ENCODE measurements at places on chromosomes 1 and 21.

- no peak for DNase-seq
Measured at GRCh38 chr1:224521904-224522734, 87.5 kb upstream of the WDR26 start.

GRCh38 chr1:210031473-210031872 lies 93.5 kb downstream of the SYT14 start:
- DNase-seq = no peak

DNA sequence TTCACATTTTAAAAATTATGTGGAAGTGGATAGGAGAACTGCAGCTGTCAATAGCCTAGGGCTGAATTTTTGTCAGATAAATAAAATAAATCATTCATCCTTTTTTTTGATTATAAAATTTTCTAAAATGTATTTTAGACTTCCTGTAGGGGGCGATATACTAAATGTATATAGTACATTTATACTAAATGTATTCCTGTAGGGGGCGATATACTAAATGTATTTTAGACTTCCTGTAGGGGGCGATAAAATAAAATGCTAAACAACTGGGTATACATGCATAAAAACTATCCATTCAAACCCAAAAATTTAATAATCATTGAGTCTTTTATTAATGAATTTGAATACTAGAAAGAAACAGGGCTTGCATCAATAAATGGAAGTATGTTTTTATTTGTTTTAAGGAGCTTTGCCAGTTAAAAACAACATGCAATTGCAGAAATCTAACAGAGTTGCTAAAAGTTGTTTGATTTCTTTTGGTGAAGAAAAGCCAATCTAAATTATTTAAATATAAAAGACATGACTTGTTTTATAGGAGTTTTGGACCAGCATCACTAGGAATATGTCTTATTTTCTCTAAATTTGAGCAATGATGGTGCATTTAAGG lies 31.4 kb downstream of the CLCA1 start:
- DNase-seq = no peak

- DNase-seq = peak; percentile 17
Measured at GRCh38 chr1:26318338-26319064, 743 bp downstream of the CD52 start.

GRCh38 chr1:117696561-117696960 lies 90.7 kb downstream of the TENT5C start:
- no peak for DNase-seq

GRCh38 chr21:37582590-37582989 lies 216.0 kb downstream of the DYRK1A start:
- no peak for DNase-seq

- DNase-seq = no peak
Measured at GRCh38 chr1:18942340-18942739, 14.1 kb downstream of the IFFO2 start.

DNA sequence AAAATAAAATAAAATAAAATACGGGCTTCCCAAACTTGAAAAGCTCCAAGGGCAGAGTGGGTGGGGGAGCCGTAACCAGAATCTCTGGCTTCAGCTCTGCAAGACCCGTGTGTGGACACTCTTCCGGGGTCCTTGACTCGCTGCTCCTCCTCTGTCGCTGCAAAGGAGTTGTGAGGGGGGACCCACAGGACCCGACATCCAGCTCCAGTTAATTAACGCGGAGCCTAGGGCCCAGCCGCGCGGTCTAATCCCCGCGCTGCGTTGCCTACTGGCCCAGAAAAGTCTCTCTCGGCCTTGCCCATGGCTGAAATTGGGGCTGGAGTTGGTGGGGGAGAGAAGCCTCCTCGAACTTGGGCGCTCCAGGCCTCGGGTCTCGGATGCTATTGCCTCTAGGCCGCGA lies 1.8 kb downstream of the LMX1A start:
- DNase-seq = no peak

GRCh38 chr1:41327383-41327999 lies 33.7 kb upstream of the FOXO6 start:
- no peak for DNase-seq

DNA sequence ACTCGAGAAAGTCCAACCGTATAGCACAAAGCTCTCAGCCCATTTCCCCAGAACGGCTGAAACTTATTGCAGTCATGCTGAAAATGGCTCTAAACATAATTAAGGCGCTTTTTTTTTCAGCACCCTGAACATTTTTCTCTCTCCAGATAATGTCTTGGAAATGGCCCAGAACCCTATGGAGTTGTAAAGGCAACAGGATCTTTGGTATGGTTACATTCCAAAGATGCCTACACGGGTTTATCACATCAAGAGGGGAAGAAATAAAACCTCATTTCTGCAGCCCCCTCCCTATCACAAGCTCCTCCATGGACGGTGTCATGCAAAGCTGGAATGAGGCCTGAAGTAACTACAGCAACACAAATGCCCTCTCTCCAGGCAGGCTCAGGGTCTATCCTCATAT lies 126.4 kb upstream of the GALNT2 start:
- DNase-seq = no peak

- DNase-seq = no peak
Measured at GRCh38 chr1:109197158-109198042, 16.3 kb upstream of the SARS1 start.

GRCh38 chr1:174134003-174134659 lies 25.2 kb upstream of the RABGAP1L start:
- no peak for DNase-seq

- no peak for DNase-seq
Measured at GRCh38 chr1:54462597-54463258, 56.5 kb upstream of the SSBP3 start.

- no peak for DNase-seq
Measured at GRCh38 chr1:51473331-51474115, 45.5 kb downstream of the EPS15 start.

DNA sequence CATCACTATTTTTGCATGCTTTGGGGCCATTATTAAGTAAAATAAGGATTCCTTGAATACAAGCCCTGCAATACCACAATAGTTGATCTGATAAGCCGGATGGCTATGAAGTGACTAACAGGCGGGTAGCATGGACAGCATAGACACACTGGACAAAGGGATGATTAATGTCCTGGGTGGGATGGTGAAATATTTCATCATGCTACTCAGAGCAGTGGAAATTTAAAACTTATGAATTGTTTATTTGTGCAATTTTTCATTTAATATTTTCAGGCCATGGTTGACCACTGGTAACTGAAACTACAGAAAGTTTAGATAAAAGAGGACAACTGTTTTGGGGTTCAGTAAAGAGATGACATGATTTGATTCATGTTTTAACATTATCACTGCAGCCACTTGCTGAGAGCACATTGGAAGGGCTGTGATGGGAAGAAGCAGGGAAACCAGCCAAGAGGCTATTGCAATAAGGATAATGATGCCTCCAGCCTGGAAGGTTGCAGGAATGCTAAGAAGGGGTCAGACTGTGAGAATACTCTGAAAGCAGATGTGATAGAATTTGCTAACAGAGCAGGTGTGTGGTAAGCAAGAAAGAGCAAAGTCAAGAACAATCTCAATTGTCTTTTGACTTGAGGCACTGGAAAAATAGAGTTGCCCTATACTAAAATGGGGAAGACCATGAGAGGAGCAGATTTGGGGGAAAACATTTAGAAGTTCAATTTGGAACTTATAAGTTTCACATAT lies 62.5 kb upstream of the TNFSF4 start:
- DNase-seq = no peak

GRCh38 chr1:158527190-158527815 lies 26.9 kb downstream of the OR6Y1 start:
- DNase-seq = no peak

GRCh38 chr1:151908228-151908691 lies 1.1 kb downstream of the THEM4 start:
- DNase-seq = no peak

- no peak for DNase-seq
Measured at GRCh38 chr1:187605736-187606135, 777.0 kb downstream of the PLA2G4A start.

DNA sequence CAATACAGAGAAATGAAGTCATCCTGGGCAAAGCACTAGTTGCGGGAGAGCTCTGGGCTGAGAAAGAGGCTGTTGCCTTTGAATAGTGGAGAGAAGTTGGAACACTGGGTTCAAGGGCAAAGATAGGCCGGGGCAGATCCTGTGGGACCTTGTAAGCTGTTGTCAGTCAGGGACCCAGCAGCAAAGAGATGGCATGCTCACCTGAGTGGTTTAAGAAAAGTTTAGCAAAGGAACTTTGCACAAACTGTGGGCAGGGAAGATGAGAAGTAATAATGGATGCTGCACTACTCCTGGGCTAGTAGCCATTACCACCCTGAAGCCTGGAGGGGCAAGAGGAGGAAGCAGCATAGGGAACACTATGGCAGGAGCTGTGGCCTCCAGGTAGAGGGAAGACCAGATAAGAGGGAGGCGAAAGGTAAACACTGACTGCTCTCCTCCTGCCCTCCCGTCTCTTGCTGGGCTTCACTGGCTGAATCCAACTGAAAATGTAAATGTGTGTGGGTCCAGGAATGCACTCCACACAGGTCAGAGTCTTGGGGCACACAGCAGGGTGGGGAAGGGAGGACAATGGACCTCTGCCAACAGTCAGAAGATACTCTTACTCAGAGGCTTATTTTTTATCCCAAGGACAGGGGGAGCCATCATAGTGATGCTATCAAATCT lies 129.2 kb downstream of the PLPP3 start:
- DNase-seq = no peak

DNA sequence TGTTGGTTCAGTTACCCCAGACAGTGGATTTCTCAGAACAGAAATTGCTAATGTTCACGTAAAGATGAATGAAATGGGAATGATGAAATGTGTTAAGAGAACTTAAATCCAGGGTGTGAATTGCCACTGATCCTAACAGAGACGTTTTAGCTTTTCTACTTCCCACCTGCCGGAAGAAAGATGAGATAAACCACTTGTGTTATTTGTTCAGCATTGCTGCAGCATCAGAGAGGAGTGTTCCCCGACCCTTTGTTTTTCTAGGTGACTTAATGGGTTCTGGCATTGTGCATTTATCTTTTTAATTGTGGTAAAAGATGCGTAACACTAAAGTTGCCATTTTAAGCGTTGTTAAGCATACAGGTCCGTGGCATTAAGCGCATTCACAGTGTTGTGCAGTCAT lies 122.3 kb downstream of the GALNT2 start:
- DNase-seq = no peak

GRCh38 chr1:94068096-94068998 lies 52.6 kb downstream of the ABCA4 start:
- DNase-seq = no peak

DNA sequence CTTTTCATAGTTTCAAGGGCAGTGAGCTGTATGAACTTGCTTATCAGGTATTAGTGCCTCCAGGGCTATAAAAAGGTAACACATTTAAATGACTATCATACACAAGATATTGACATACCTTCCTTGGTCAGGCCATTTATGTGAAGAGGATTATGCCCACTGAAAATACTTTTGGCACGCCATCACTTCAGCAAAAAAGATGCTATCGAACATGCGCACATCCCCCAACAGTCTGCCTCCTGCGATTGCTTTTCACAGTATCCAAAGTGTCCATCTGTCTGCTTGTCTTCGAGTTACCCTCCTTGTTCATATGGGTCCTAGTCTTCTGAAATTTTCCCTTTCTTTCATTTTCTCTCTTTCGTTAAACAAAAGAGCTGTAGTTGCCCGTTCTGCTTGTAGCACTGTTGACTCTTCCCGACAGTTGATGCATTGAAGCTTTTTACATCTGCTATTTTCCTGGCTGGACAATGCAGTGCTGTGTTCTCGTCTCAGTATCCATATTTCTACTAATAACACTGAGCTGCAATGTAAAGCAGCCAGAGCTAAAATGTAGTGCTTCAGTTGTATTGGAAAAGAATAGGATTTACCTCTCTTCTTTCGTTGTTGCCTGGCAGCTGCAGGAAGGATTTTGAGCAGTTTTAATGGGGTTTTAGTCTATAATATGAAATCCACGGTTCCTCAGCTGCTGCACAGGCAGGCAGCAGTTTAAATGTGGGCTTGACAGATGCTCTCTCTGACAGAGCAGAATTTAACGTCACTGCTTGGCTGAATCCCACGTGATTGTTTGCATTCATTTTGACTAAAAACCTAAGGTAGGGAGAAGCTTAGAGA lies at the start of gene B3GALT2:
B3GALT2 (minus strand) TSS at position 713 of the 831 bp plus-strand sequence. CDS start 5,051 bp downstream, outside the sequence.
- DNase-seq = no peak

DNA sequence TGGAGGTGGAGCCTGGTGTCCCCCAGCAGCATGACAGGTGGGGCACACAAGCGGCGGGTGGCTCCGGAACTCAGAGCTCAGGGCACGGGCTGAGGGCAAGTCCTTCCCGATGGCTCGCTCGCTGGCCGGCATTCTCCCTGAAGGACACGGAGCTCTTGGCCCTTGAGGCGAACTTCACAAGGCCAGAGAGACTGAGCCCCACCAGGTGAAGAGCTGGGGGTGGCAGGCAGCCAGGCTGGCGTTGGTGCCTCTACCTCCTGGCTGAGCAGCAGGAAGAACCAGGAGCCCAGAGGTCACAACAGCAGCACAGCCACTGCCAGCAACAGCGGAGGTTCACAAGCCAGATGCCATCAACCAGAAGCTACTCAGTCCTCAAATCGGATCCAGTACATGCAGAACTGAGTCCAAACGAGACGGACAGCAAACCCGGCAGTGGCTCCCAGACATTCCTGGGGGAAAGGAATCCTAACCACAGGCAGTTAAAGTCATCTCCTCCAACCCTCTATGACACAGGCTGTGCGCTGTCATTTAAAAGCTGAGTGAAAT lies 54.1 kb downstream of the NPHP4 start:
- no peak for DNase-seq

- DNase-seq = no peak
Measured at GRCh38 chr1:31886866-31887265, 51.3 kb downstream of the PTP4A2 start.

- no peak for DNase-seq
Measured at GRCh38 chr1:17434601-17435000, 4.9 kb downstream of the RCC2 start.

DNA sequence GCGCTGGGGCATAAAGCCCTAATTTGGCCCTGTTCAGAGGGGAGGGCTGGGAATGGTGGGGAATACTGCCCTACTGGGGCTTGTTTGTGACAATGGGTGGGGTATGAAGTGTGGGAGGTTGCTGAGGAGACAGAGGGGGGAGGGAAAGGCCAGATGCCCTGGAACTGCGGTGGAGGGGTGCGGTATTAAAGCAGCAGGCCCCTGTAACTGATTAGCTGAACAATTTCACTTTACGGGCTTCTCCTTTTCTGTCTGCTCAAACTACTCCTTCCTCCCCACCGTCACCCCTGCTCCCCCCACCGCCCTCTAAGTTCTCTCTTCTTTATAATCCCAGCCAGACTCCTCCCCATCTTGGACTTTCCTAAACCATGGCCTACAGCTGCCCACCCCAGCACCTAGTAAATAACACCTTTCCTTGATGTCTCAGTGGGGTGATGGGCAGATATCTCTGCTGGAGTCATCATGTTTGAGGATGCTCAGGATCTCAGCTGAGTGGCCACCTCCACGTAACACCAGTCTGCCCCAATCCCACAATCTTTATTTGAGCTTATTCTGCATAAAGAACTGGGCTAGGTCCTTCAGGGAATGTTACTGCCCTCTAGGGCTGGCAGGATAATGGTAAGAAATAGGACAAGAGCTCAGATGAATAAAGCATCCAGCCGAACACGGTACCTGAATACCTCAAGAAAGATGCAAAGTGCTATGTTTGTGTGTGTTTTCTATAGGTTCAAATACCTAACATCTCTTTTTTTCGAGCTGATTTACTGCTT lies 33.5 kb downstream of the XCL1 start:
- no peak for DNase-seq

- no peak for DNase-seq
Measured at GRCh38 chr1:27006683-27007082, 6.0 kb downstream of the TENT5B start.

Data from activated T-helper 1 cell treated with anti-CD3 and anti-CD28 coated beads, Interleukin-12 subunit alpha, Interleukin-12 subunit beta, Interleukin-2, Interleukin-4 antibody, amounts not matched to agents 30 ng/mL and 10 ng/mL and 1 ng/mL, durations not matched to agents 14 hours and 24 hours and 36 hours (primary cell).